Stimulated activated CD4-positive, alpha-beta T cell treated with anti-CD3 and anti-CD28 coated beads, Interleukin-15, amount 100 ng/mL, for 1 hour (primary cell): ENCODE measurements at places on chromosomes 7 and 10.
A peak's percentile ranks its signal among the peaks of the same experiment; 100 is the strongest.

- DNase-seq = no peak
Observed at GRCh38 chr7:43938892-43939482, 12.8 kb downstream of the UBE2D4 start.

DNA sequence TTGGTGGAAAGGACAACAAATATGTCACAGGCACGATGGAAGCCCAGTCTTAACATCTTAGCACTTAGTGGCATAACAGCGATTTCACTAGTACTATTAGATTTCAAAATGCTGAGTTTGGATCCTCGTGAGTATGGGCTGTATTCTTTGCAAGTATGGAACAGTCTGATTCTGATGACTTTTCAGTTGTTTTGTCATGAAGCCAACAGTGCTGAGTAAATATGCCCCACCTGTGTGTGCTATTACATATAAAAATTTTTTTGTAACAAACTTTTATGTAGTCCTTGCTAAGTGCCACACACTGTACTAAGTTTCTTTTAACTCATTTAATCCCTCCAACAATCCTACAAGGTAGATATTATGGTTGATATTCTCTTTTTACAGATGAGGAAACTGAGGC lies 30.8 kb downstream of the MTURN start:
- no peak for DNase-seq

GRCh38 chr7:149524394-149524793 lies 26.8 kb upstream of the ZNF746 start:
- DNase-seq = no peak

GRCh38 chr10:73923935-73924598 lies 13.1 kb downstream of the PLAU start:
- DNase-seq = no peak

- no peak for DNase-seq
Observed at GRCh38 chr7:77465256-77465655, 49.1 kb upstream of the GSAP start.

DNA sequence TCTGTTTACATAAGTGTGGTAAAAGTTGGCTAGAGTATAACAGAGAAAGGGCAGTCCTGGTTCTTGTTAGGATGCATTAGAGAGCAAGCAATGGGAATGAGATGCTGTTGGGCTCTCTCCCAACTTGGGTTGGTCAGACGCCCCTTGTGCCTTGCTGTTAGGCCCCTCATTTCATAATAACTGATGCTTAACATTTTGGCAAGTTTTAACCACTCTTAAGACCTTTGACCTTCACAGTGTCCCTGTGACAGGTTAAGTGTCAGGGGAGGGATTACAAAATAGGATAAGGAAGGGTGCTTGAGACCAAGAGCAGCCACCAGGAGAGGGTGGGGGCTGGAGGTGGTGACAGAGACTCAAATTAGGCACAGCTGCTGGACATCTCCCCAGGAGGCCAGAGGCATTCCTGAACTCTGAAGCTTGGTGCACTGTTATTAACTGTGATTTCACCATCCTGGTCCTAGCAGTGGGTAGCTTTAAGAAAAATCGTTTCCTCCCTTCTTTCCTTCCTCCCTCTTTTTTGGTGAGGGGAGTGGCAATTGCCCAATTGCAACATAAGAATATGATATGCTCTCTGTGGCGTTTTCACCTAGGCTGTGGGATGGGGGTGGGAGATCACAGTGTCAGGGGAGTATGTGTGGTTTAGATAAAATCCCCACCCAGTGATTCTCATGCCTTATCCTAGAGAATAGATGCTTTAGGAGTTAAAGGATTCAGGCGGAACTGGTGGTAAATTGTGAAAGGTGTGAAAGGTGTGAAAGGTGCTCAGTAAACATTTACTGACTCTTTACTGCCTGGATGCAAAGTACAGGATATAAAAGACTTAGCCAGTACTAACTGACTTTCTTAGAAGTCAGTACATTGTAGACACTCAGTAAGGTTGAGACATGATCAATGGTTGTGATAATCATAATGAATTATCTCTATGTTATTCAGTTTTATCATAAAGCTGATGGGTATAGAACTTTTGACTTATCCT lies 270.5 kb downstream of the BICC1 start:
- no peak for DNase-seq

DNA sequence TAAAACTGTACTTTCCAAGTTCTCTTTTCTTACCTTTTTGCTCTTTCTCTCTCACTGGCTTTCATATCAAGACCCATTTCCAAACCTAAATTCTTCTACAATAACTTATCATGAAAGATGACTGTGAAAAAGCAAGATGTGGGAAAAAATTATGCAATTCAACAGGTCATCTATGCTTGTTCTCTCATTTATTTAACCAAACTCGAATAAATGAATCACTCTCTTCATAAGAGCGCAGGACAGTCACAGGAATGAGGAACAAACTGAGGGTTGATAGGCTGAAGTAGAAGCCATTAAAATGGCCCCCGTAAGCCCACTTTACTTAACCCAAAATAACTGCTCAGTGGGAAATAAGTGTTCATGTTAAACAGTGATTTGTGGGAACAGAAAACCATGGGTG lies 1289.7 kb upstream of the SORCS1 start:
- no peak for DNase-seq

DNA sequence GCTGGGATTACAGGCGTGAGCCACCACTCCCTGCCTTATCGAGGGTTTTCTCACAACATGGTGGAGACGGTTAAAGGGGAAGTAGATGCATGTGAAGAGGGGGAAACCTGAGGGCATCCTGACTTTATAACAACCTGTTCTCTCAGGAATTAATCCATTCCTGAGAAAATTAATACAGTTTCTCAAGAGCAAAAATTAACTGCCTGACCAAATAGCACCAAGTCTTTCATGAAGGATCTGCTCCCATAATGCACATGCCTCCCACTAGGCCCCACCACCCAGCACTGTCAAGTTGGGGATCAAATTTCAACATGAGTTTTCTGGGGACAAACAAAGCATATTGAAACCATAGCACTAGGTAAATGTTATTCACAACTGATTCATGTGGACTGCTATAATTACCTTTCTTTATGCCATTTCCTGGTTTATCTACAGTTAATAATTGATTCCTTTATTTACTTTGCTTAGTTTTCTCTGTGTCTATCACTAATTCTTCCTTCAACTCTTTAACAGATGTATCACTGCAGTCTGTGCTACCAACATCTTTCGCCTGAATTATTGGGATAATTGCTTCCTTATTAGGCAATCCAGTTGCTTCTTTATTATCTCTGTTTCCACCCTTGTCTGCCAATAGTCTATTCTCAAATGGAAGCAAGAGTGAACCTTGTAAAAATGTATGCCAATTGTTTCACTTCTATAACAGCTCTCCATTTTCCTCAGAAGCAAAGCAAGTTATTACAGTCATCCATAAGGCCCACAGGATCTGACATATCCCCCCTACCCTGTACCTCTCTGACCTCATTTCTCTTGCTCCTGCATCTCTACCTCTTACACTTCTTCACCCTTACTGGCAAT lies 12.9 kb upstream of the MICU1 start:
- no peak for DNase-seq

GRCh38 chr7:32648408-32649156 lies 153.3 kb downstream of the AVL9 start:
- no peak for DNase-seq

GRCh38 chr7:23955600-23956149 lies 245.7 kb downstream of the STK31 start:
- DNase-seq = no peak

GRCh38 chr10:4176500-4177281 lies 391.7 kb upstream of the KLF6 start:
- DNase-seq = no peak

DNA sequence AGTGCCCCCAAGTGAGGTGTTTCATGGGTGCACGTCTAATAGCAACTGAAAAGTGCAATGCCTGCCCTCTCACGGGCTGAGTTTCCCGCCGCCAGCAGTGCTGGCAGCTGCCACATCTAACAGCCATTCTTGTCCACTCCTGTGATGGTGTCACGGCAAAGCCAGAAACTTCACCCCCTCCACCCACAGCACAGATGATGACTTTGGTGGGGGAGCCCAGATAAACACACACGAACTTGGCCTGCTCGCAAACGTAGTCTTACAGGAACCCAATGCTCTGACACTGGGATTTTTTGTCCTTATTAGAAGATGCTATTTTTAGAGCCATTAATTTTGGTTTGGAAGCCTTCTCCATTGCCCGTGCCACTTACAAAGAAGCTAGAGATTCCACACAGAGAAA lies 26.7 kb downstream of the CPXM2 start:
- DNase-seq = no peak

GRCh38 chr7:28779954-28780353 lies 178.2 kb downstream of the TRIL start:
- DNase-seq = no peak

- no peak for DNase-seq
Observed at GRCh38 chr10:62626079-62626478, 178.4 kb upstream of the ADO start.

DNA sequence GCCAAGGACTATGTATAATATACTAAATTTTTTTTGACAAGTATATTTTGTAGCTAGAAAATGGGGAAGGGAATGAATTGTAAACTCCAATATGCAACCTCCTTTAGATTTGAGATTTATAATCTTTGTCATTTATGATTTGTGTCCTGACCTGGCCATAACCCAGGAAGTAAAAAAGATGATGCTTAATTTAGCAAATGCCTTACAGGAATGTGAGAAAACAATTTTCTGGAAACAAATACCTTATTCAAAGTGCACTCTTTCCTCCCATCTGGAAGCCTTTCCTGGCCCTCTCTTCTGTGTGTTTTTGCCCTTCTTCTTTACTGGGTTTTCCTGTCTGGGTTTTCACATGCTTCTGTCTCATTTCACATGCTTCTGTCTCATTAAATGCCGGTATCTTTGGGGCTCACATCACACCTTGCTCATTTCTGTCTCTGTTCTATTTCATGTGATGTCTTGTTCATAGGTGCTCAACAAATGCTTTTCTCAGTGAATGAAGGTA lies 149.2 kb downstream of the RAPGEF5 start:
- no peak for DNase-seq

DNA sequence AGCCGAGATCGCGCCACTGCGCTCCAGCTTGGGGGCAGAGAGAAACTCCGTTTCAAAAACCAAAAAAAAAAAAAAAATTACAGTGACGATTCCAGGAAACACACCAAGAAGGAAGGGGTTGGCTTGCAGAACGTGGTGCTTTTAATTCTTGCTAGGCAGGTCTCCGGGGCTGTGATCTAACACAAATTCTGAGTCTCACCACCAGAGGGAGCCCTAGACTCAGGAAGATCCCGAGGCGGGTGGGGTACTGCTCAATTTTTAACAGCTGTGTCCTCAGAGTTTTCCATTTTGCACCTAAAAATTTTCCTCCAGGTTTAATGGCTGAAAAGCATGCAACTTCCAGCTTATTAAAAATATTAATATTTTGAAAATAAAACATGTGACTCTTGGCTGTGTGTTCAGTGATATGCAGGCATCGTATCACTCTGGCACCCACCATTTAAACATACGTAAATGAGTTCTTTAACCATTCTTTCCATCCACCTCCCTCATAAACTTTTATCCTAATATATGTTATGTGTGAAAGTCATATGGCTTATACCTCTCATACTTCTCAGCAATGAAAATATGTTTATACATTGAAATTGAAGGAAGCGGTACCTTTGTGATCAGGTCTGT lies 26.5 kb upstream of the NUB1 start:
- peak; percentile 32 for DNase-seq

DNA sequence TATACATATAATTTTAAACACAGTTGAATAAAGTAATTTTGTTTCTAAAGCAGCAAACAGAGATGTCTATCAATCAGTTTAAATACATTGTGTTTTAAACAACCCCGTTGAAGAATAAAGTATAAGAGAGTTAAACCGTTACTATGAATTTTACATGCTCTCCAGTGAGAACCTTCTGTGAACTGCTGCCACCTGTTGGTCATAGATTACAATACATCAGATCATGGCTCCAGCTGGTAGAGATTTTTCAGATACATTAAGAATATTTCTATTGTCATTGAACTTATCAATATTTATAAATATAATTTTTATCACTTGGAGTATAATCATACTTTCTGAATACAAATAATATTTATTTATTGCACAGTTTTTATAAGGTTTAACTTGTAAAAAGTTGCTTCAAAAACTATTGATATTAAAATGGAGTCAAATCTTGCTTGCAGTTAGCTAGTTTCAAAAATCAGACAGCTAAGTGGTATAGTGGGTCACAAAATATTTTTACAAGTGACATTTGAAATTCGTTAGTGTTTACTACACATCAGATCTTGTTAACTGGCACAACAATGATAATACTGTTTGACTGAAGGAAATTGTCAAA lies 561.2 kb upstream of the PHF14 start:
- no peak for DNase-seq

GRCh38 chr7:30068117-30068516 lies 39.9 kb downstream of the PLEKHA8 start:
- DNase-seq = no peak

DNA sequence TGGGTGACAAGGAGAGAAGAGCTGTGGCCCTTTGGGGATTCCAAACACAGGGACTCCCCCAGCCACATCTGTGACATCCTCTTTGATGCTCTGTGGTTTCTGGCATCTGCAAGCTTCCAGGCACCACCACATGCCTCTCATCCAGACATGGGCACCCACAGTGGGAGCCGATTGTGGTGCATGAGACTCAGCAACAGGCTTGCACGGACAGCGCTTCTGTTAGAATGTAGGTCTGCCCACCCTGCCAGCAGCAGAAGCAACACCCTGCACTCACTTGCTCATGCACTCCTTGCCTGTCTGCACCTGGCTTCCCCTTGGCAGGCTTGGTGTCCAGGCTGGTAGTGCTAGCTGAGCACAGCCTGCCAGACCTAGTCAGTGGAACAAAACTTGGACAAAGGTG lies 735.0 kb upstream of the ZWINT start:
- no peak for DNase-seq

- no peak for DNase-seq
Observed at GRCh38 chr10:84310470-84310869, 17.9 kb upstream of the CCSER2 start.

GRCh38 chr7:152383341-152384234 lies 52.2 kb downstream of the KMT2C start:
- no peak for DNase-seq

GRCh38 chr10:118106426-118106825 lies 59.7 kb upstream of the RAB11FIP2 start:
- DNase-seq = no peak

- no peak for DNase-seq
Observed at GRCh38 chr10:88232029-88232895, 350.9 kb downstream of the RNLS start.

GRCh38 chr10:32964270-32964669 lies 6.2 kb upstream of the ITGB1 start:
- no peak for DNase-seq

- no peak for DNase-seq
Observed at GRCh38 chr7:26451997-26452396, 160.3 kb downstream of the SNX10 start.

DNA sequence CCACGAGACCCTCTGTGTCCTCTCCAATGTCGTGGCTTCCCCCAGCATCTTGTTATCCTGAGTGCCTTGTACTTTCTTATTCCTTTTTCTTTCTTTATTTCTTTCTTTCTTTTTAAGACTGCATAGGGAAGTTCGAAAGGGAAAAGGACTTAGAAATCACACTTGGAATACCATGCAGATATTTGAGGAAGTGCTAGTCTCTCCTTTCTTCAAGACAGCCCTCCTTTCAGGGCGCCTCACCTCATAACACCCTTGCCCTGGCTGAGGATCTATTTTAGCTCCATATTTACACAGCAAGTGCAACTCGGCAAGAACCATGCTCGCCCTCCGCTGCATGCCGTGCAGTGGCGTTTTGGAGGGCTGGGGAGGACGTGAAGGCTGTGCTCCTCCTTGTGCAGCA lies 232.3 kb upstream of the GLI3 start:
- DNase-seq = no peak
